ENCODE measurements at places on chromosomes 16 and 17. TPM values are rescaled to one million over a fixed set of nuclear protein-coding genes. Genes with fewer than 3 reads are reported as not detected.

Gene HES7
- total RNA-seq, result 0.98 TPM

Gene BAHCC1
- 16.7 TPM for total RNA-seq

Gene TNFRSF13B
- not detected for total RNA-seq

Gene PTX4
- not detected for total RNA-seq

Gene EPN3
- total RNA-seq, result not detected

Gene TPSB2
- total RNA-seq, result not detected

Gene FOXN1
- not detected for total RNA-seq

Gene GOT2
- 39.6 TPM for total RNA-seq

Gene CDRT15
- total RNA-seq, result not detected

Gene WNT9B
- total RNA-seq, result under 0.01 TPM

Gene TEKT5
- not detected for total RNA-seq

Gene ACSM2B
- total RNA-seq, result not detected

Gene KCNJ12
- total RNA-seq, result 0.74 TPM

Gene PPP1R27
- not detected for total RNA-seq

Gene MYH8
- total RNA-seq, result not detected

Gene TBC1D3C
- under 0.01 TPM for total RNA-seq

Gene PDE6G
- total RNA-seq, result not detected

Gene KRTAP2-1
- total RNA-seq, result not detected

Gene NOG
- total RNA-seq, result 5.4 TPM

Gene C17orf50
- total RNA-seq, result not detected

Gene PCGF2
- 11.8 TPM for total RNA-seq

Gene RANBP10
- 3.9 TPM for total RNA-seq

Gene MT1M
- 0.74 TPM for total RNA-seq

Gene CD300LF
- total RNA-seq, result 0.25 TPM

Gene SCIMP
- total RNA-seq, result 0.25 TPM

Gene CMTM2
- 0.25 TPM for total RNA-seq

Gene ARRB2
- 13.3 TPM for total RNA-seq

Gene WNT3
- total RNA-seq, result 6.1 TPM

Gene KRT24
- not detected for total RNA-seq

Gene ADORA2B
- 3.9 TPM for total RNA-seq

Gene KRTAP16-1
- total RNA-seq, result not detected

Gene JPH3
- 41.8 TPM for total RNA-seq

Gene FBXW10
- total RNA-seq, result 0.25 TPM

Gene PIRT
- 0.98 TPM for total RNA-seq

Gene CD79B
- total RNA-seq, result not detected

Measured in temporal lobe (tissue), 4 donors.